ENCODE measurements at places on chromosomes 7 and 10.

DNA sequence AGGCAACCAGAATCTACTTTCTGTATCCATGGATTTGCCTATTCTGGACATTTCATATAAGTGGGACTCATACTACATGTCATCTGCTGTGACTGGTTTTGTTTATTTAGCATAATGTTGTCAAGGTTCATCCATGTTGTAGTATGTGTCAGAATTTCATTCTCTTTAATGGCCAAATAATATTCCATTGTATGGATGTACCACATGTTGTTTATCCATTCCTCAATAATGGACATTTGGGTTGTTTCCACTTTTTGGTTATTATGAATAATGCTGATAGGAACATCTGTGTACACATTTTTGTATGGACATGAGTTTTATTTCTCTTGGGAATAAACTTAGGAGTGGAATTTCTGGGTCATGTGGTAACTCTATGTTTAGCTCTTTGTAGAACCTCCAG, 133.7 kb downstream of the CREB5 start:
- no peak for DNase-seq

DNA sequence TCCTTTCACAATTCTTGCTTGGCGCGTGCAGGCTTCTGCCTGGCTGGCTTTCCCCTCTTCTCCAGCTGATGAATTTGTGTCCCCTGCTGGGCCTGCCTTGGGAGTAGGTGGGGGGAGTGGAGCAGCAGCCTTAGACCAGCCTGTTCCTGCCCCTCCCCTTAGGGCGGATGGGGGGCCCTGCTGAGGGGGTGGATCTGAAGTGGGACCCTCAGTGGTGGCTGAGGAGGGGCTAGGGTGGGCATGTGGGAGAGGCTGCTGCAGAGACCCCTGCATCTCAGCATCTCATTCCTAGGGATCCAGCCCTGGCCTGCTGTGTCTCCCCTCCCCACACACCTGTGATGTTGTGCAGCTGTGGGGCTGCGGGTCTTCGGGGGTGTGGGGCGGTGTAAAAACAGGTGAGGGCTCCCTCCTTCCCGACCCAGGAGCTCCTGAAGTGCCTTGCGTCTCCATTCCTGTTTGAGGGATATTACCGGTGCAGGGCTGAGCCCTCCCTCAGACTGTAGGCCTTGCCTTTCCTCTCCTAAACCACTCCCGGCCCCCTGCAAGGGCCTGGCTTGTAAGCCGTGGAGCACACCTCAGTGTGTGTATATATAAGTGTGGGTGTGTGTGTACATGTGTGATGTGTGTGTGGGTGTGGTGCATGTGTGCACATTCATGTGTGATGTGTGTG, 24.7 kb downstream of the ADCYAP1R1 start:
- DNase-seq: no peak

GRCh38 chr7:96962221-96962885, 43.0 kb upstream of the DLX6 start:
- no peak for DNase-seq

DNA sequence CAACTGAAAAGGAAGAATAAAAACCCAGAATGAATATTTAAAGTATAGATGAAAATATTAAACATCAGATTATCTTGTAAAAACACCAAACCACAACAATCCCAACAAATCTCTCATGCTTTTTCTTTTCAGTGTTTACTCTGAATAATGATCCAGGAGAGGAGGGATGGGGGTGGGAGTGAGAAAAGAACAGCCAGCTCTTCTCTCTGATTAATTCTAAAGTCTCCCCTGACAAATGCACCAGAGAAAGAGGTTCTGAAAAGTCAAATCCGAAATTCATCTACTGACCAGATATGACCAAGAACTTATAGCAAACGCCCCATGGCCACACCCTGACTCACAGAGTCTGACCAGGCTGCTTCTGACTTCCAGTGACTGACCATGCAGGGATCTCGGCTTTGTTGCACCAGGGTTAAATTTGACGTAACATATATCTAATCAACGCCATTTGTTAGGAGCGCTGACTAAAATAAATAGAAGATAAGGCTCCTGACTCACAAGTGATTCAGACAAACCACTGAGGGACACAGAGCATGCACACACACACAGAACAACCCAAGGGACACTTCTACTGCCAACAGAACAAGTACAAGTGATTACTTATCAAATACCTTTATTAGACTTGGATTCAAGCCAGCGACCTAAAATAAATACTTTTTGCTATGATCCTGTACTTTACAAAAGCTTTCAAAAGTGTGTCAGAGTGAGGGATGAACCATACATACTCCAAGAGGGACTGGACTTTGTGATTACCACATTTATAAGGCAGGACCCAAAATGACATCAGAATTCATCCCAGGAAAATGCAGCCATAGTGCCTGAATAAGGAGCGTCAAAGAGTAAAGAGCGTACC, 9.3 kb upstream of the SPOCK2 start:
- no peak for DNase-seq

DNA sequence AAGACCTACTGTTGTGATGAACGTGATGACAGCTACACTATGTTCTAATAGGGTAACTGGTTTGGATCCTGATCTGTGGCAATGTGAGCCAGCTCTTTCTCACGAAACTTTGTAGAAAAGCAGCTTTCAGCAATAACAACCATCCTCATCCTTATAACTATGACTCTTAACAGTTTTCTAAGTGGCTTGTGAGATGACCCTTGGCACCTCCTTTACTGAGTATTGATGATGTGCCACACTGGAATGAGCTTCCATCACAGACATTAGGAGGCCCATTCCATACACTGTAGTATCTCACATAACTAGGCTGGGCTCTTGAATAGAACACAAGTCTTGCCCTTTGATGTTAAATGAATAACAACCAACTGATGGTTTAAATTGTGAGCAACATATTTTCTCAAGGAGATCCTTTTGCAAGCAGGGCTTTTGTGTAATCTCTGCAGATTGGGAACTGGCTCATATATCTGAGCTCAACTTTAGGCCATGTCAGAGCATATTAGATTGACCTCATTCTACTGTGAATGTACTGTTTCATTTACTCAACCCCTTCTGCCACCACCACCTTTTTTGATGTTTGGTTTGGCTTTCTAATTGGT, 46.4 kb downstream of the MYPN start:
- no peak for DNase-seq

GRCh38 chr10:78194539-78195402, 161.1 kb downstream of the RPS24 start:
- DNase-seq: no peak

DNA sequence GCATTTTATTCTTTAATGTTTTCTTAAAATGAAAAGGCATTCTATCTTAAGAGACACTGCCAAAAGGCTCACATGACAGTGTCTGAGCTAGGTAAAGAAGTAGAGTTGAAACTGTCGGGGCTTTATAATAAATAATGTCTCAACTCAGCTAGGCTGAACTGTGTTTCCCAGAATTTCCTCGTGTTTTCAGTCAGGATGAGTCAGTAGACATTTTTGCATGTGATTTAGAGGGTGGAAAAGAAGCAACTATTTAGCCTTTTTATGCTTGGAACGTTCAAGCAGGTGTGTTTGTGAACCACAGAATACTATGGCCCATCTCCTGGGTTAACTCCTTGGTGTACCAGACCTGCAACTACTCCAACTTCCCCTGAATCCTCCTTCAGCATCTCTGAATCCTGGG, 23.4 kb upstream of the LIPA start:
- DNase-seq: no peak

DNA sequence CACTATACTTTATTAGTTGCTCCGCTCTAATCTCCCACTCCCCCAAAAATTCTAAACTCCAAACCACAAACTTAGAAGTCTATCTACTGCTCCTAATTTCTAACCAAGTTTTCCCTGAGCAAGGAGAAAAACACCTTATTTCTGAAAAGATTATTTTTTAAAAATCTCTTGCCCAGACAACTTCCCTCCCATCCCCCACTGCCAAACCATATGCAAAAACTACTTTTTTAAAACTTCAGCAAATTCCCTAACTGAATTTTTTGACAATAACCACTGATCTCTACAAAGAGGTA, 1.9 kb downstream of the UBE2H start:
- no peak for DNase-seq

DNA sequence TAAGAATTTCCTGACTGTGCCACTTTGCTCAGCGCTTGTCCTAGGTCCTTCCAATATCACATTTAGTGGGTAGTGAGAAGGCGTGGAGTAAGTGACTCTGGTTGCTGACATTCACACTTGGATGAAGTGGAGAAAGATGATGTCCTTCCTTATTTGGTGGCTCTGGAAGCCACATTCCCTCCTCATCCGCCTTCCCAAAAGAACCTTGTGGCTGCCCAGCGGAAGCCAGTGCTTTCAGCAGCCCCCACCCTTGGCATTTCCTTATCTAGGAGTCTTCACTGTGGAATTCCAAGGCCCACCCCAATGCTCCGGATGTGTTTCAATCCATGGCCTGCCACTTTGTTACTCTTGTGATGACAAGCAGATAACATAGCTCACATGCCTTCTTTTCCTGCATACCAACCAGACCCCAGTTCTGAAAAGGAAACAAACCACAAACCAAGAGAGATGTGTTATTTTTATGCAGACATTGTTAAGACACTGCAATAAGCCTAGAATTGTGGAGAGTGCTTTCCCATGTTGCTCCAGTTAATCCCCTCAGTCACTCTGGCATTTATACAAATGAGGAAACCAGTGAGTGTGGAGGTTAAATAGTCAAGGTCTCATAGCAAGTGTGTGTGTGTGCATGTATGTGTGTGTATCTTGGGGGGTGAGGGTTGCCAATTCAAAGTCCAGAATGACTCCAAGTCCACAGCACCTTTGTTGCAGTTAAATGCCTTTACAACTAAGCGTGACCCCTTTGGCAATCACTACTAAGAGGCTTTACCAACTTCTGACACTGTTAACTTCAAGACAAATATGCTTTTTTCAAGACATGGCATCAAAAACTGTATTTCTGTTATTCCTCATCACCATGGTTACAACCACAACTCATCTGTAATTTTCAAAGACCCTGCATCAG, 10.3 kb upstream of the ANKRD1 start:
- DNase-seq: peak; percentile 13

- DNase-seq: peak; percentile 16
Observed at GRCh38 chr7:135328053-135328452, 94.4 kb downstream of the STRA8 start.

- DNase-seq: no peak
Observed at GRCh38 chr10:68561865-68562649, 1.9 kb downstream of the TET1 start.

Measured in SK-MEL-5 (cell line).